ENCODE measurements at places on chromosomes 12 and 14. TPM values are rescaled to one million over a fixed set of nuclear protein-coding genes. Genes with fewer than 3 reads are reported as not detected.
A peak's percentile ranks its signal among the peaks of the same experiment; 100 is the strongest.

DNA sequence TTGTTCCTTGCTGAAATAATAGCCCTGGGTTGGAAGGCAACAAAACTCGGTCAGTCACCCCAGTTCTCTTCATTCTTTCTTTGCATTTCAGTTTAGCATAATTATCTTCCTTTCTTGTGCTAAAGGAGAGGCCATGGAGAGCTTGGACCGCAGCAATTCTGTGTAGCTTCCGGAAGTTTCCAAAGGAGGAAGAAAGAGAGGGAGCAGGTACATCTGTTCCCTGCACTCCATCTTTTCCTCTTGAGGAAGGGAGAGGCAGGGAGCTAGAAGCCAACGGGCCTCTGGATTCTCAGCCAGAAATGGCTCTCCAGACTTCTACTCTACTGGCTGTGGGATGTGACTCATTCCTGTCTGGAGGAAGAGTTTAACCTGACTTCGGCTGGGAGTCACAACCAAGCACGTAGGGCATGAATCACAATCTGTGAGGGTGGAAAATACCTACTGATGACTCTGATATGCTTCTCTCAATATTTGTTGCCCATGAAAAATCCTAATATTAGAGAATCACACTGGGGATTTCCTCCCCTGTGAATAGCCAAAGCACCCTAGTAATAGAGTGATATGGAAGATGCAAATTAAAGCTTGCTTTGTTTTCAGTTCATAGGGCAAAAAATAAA is 17.0 kb downstream of the ANO6 start:
- DNase-seq = no peak

Gene TAS2R20
- 3.2 TPM for polyA plus RNA-seq

GRCh38 chr14:88879022-88879421 is 54.6 kb downstream of the TTC8 start:
- no peak for DNase-seq

- no peak for DNase-seq
These were observed 32.6 kb downstream of the COCH start for GRCh38 chr14:30906752-30907658.

DNA sequence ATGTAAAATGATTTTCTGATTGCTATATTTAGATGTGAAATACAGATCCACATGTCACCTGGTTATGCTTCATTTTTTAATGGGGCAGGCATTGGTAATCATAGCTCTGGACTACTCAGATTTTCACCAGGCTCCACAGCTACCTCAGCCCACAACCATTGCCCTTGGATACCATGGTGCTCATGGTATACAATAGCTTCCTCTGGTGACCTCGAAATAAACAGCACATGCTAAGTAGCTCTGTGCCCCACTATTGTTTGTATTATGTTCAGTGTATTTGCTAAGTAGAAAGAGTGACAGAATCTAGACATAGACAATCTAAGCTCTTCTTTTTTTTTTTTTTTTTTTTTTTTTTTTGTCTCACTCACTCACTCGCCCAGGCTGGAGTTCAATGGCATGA is 274.4 kb upstream of the USP15 start:
- no peak for DNase-seq

DNA sequence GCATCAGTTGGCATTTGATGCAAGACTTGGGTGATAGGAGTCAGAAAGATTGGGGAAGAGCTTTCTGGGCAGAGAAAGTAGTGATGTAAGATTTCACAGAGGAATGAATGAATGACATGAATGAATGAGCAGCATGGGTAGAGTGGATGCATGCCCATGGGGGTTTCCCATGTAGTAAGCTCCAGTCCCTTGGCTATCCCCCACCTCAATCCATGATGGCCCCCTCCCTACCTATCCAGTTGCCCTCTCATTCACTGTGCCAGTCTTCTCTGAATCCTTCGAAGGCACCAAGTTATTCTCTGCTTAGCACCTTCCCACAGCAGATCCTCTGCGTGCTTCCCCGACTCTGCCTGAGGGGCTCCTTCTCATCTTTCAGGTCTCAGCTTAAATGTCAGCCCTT is 32.0 kb downstream of the ERH start:
- no peak for DNase-seq

- DNase-seq = no peak
These were observed 80.6 kb upstream of the DAAM1 start for GRCh38 chr14:59107819-59108218.

Gene RD3L
- polyA plus RNA-seq = 0.18 TPM

DNA sequence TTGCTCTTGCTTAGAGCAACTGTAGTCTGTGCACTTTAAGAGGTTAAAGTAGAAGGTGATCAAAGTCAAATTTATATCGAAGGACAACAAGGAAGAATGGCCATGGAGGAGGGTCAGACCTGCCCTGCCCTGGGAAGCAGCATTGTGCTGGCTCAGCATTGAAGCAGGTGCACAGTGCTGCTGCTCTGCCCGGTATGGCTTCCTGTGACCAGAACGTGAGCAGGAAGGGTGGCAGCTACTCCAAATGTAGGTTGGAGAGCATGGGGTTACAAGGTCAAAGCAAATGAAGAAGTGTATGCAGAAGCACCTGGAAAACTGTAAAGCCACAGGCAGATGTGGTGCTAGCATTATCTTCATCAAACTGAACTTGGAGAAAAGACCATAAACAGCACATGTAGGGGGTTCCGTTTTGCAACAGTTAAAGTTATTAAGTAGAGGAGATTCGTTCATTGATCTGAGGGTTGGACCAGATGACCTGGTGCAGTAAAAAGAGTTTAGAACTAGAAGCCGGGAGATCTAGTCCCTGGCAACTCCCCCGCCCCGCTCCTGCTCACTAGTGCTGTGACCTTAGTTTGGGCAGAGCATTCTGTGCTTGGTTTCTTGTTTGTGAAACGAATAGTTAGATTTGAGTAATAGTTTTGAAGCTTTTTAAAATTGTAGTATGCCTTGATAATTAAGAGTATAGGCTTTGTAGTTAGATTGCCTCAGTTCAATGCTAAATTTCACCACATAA is 84.2 kb downstream of the SCN8A start:
- DNase-seq = no peak

DNA sequence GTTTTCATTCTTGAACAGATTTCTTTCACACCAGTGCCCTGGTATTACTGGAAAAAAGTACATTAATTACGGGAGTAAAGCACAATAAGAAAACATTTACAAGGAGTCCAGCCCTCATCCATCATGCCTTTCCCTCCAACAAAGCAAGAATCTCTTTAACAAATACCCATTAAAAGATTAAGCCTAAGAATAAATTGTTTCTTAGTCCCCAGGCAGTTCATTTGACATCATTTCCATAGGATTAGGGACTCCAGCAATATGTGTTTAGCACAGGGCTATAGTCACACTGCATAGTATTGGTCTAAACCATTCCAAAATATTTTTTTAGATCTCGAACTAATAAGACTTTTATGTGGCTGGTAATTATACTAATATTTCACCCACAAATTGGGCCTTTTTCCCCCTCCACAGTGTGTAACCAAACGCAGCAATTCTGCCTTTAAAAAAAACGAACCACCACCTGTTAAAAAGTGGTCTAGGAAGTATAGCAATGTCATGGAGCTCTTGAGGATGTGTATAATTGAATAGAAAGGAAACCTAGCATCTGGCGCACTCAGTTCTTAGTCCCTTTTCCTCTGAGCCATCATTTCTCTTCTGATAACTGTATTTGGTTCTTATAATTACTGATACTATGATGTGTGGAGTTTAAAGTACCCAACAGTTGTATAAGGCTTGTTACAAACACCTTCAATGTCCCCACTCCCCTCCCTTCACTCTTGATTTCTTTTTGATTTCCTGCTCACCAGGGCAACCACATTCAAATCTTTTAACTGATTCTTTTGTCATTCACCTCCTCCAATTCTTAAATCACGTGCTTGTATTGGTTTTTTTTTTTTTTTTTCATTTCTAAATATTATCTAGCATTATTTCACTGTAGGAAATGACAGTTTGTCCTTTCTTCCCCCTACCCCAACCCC is 138.7 kb downstream of the ETV6 start:
- no peak for DNase-seq

DNA sequence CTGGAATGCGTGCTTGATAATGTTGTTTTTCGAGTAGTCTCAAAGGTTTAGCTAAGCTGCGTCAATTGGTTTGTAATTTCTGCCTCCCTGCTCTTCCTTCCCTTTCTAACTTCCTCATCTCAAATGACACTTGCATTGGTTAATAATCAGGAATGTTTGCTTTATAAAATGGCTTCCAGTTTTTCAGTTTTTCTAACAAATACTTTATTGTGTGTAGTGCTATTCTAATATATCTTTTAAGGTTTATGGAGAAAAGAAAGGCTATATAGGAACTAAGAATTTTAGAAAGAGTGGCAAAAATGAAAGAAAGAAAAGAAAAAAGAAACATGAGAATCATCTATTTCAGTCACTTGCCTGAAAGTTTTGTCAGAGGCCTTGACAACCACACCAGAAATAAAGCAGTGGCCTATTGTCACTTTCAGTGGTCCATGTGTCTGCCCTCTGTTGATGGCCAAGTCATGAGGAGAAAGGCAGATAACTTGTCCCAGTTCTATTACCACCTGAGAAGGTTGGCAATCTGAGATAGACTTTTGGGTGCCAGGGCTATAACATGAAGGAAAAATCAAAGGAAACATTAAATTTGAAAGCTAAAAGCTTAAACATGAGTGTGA is 221.9 kb upstream of the KITLG start:
- DNase-seq = no peak

Gene GLT1D1
- polyA plus RNA-seq = 3.4 TPM

DNA sequence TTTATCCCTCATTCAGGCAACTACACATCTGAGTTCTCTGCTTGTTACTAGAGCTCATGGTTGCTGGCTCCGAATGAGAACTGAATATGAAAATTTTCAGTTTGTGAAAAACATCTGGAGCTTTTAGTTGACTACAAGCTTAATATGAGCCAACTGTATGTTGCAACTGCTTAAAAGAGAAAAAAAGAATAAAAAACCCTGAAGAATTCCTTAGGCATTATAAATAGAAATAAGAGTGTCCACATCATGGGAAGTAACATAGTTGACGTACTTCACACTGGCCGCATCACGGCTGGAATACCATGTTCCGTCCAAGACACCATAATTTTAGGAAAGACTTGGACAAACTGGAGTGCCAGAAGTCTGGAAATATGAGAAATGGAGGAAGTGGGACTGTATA is 57.9 kb downstream of the PDE3A start:
- DNase-seq = no peak

GRCh38 chr14:89025561-89026236 is 201.2 kb downstream of the TTC8 start:
- no peak for DNase-seq

Gene SMIM41
- 5.0 TPM for polyA plus RNA-seq

- DNase-seq = no peak
These were observed 6.1 kb downstream of the ABCD2 start for GRCh38 chr12:39613525-39613924.

DNA sequence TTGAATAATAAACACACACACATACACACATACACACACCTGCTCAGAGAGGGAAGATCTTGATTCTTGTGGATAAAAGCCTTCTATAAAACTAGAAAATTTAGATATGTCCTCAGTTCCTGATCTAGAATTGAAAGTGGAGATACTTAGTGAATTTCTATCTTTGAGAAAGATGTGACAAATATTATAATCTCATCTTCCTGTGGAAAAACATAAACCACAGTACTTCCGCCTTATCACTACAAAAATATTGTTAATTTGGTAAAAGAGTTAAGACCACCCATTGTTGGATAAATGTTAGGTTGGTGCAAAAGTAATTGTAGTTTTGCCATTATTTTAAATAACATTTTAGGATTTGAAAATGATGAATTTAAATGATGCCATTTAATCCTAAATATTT is at the start of gene KLRK1:
KLRK1 (minus strand) TSS at position 138 of the 400 bp plus-strand sequence. CDS start 1,231 bp downstream, outside the sequence.
- no peak for DNase-seq

- no peak for DNase-seq
These were observed 3.3 kb downstream of the ACVR1B start for GRCh38 chr12:51954561-51955361.

Gene P3H3
- polyA plus RNA-seq = 41.7 TPM

- no peak for DNase-seq
These were observed 19.4 kb upstream of the KRT18 start for GRCh38 chr12:52929538-52929937.

DNA sequence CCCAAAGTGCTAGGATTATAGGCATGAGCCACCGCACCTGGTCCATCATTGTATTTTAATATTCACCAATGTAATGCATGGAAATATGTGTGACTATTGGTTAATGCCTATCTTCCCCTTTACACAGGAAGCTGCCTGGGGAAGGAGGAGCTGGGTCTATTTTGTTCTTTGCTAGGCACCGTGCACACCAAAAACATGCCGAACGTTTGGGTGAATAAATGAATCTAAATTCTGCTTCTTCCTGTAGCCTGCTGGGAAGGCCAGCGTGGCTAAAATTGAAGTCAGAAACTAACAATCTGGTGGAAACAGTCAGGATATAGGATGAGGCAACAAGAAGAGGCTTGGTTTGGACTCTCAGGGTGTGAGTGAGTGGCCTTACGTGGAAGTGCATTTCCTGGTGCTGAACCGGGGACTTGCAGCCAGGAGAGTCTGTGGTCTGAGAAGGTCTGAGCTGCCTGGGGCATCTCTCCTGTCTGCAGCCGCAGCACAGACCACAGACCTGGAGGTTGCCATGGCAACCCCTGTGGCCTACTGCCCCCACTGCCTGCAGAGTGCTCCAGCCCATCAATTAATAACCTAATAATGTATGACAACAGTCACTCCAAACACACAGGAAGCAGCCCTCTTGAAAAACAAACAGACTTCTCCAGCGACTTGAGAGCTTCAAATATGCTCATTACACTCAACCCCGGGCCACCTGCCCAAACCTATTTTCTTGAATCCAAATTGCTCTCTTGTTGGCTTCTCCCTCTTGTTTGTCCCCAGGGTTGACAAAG is 5.5 kb upstream of the GPR68 start:
- peak; percentile 71 for DNase-seq

Gene WNT5B
- 8.8 TPM for polyA plus RNA-seq

DNA sequence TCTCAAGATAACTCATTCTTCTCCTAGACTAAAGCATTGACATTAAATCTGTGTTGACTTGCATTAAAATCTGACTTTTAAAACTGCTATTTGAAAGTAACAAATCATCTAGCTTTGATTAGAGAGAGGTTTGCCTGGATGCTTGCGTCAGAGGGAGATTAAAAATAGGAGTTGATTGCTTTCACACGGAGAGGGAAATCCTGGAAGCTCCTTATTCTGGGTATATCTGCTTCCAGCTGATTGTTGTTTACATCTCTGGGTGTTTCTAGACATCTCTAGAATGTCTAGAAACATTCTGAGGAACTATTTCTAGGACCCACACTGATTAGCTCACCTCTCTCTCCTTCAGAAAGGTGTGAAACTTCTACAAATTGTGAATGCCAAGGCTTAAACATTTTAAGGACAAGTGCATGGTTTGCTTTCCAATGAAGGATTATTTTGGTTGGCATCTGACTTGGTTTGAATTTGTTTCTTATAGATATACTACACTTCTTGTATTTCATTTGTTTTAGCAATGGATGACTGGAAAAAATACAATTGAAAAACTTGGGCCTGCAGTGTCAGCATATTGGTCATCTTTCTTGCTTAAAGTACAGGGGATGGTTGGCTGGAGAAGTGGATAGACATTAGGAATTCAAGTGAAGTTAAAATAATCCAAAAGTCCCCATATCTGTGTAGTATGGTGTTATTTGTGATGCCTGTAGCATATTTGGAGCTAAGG is 2.1 kb downstream of the DIP2B start:
- no peak for DNase-seq

Gene FRS2
- 43.8 TPM for polyA plus RNA-seq

Gene SLC4A8
- polyA plus RNA-seq = 1.8 TPM
